ENCODE measurements at places on chromosomes 6 and 20. TPM values are rescaled to one million over a fixed set of nuclear protein-coding genes. Genes with fewer than 3 reads are reported as not detected.

DNA sequence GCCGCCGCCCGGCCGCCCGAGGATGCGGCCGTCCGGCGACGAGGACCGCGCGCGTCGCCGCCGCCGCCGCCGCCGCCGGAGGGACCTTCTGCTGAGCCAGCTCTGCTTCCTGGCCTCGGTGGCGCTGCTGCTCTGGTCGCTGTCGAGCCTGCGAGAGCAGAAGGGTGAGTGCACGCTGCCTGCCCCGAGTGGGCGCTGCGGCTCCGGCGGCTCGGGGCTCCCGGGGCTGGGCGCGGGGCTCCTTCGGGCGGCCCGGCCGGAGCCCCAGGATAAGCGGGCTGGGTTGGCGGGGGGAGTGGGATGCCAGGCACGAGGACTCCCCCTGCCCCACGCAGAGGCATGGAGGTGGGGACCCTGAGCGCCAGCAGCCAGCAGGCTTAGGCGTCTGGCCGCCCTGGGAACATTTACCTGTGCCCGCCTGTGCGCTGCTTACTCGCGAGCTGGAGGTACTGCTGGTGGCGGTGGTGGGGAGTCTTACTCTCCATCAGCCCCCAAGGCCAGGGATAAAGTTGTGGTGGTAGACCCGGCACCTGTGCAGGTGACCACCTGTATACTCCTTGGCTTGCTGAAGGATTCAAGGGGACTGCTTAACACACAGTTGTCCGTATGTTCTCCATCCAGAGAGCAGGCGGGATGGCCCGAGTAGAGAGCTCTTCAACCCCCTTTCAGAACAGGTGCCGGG is 520 bp downstream of the SLC24A3 start:
- no peak for DNase-seq

- DNase-seq, result no peak
Observed at GRCh38 chr6:79506251-79506650, 31.0 kb downstream of the LCA5 start.

- DNase-seq, result no peak
Observed at GRCh38 chr20:25071734-25072133, 10.2 kb downstream of the VSX1 start.

GTSF1L gene
- not detected for total RNA-seq

DNA sequence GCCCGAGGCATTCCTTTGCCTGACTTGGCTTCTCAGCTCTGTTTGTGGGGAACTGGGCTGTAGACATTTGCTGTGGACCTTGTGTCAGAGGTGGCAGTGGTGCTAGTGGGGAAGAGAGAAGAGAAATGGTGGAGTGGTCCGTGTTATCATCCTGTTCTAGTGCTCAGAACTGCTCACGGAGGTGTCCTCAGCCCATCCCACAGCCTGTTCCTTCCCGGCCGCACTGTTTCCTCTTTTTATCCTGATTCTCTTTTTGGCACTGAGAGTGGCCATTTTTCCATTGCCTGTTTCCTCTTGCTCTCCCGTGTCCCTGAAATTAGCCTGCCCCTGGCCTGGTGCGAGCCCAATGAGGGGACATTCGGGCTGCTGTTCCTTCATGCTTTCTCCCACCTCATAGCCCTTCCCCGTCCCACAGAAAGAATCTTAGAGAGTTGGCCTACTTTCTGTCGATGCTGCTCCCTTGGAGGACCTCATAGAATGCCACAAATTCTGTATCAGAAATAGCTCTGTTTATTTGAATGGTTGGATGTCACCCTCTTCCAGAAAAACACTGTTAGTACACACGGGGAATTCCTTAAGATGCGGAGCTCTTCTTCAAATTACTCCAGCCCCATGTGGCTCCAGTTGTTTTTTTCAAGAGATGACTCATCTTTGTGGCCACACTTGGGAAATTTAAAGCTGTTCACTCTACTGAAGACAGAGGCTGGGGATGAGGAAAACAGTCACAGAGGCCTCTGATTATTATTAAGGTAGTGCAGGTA is 26.1 kb downstream of the FARS2 start:
- no peak for DNase-seq

- DNase-seq, result no peak
Observed at GRCh38 chr6:90204327-90205056, 92.2 kb downstream of the BACH2 start.

GNAS-AS1 gene
- 0.11 TPM for total RNA-seq

GRCh38 chr6:17336425-17336824 is 55.3 kb downstream of the RBM24 start:
- DNase-seq, result no peak

DNA sequence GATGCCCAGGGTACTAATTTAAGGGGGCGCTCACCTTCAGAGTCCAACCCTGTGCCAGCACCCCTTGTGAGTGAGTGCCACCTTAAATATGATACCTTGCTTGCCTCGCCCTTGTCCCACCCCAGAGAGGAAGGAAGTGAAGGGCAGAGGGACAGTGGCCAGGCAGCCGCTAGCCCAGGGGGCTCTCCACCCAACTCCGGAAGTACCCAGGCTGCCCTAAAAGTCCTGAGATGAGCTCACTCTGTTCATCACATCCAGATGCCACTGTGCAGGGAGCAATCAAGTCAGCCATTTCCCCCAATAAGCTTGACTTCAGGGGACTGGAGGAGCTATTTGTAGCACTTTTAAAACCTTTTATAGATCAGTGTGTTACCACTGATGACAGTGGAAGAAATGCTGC is 25.0 kb upstream of the STX16 start:
- no peak for DNase-seq

SLC17A3 gene
- total RNA-seq, result not detected

LPIN3 gene
- total RNA-seq, result 2.1 TPM

DNA sequence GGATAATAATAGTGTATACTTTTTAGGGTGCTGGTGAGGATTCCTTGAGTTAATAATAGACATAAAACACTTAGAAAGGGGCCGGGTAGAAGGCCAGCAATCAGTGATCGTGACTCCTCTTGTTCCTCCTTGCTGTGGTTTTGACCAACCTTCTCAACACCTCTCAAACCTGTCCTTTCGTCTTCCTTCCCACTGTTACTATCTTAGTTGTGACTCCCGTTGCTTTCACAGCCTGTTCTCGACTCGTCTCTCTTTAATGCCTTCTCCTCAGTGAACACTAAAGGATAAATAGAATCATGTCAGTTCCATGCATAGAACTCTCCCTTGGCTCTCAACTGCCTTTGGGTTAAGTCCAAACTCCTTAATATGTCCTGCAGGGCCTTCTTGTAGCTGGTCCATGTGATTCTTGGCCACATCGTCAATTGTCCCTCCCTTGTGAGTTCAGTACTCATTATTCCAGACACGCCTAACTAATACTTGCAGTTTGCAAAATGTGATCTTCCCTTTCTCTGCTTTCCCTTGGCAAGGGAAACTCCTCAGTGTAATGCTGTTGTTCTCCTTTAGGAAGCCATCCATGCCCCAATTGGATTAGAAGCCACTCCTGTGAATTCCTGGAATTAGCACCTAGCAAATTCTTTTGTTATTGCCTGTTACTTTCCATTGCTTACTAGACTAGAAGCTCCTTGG is 164.9 kb downstream of the UTRN start:
- DNase-seq, result no peak

FBXO9 gene
- 17.7 TPM for total RNA-seq

AGPAT1 gene
- total RNA-seq, result 8.3 TPM

DNA sequence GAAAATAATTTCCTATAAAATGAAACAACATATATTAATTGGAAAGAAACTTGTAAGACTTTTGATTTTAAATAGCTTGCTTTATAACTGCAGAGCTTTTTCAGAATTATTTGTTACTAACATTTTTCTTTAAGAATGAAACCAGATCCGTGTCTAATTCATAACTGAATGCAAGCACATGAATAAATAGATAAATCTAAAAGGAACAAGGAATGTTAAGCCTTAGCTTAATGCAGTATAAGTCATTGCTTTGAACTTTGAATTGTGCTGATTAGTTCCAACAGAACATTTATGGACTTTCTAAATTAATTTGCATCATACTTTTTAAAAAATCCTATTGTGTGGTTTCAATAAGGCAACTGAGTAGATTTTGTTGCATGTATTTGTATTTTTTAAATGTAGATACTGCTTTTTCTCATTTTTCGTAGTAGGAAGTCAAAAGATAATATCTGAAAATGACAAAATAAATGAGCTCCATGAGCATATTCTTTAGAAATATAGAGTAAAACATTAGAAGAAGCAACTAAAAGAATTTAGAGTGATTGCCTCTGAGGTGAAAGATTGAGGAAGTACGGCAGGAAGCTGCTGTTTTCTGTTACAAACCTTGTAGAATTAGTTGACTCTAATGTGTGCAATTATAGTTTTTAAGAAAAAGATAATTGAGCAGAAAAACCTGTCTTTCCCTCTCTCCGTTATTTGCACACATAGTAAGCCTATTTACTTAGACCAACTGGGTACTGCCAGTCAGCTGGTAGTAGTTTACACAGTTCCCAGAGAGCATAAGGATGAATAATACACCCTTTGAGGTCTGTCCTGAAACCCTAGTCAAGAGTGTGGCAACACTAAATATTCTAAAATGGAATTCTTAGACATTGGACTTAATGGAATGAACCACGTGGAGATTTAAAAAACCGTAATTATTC is 32.6 kb upstream of the SLC35D3 start:
- no peak for DNase-seq

DNA sequence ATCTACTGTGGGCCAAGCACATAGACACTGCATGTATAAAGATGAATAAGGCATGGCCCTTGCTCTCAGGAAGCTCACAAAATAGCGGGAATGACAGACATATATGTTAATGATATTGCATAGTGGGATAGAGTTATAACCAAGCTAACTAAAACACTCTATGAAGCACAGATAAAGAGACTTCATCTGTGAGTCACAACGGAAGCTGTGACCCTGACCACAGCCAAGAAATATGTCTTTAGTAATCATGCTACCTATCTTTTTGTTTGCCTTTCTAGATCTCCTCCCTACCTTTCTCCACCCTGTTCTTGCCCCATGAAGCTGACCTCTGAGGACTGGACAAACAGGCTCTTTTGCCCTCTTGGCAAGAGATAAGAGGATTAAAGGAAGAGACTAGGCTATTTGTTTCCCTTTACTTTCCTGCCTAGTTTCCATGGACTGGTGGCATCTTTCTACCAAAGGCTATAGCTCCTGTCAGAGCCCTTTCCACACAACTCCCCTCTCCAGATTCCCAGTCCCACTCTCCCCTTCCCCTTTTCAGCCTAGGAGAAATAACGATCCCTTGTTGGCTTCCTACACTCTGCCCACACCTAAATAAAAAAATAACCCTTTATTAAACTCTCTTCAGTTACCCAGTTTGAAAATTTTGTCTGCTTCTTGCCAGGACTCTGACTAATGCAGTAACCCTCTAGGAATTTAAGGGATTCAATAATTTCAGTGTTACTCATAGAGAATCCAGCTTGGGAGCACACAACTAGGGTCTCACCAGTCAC is 504.9 kb upstream of the MARCKS start:
- DNase-seq, result no peak

- DNase-seq, result no peak
Observed at GRCh38 chr6:20715135-20715806, 181.0 kb downstream of the CDKAL1 start.

- no peak for DNase-seq
Observed at GRCh38 chr20:17875981-17876385, 92.6 kb downstream of the SNX5 start.

CDK5RAP1 gene
- total RNA-seq, result 28.7 TPM

GRCh38 chr20:63056236-63057170 is 49.7 kb upstream of the BHLHE23 start:
- DNase-seq, result no peak

GRCh38 chr6:20755631-20756030 is 221.4 kb downstream of the CDKAL1 start:
- DNase-seq, result no peak

ARFGAP1 gene
- 52.6 TPM for total RNA-seq

ECHDC1 gene
- total RNA-seq, result 40.3 TPM

DNA sequence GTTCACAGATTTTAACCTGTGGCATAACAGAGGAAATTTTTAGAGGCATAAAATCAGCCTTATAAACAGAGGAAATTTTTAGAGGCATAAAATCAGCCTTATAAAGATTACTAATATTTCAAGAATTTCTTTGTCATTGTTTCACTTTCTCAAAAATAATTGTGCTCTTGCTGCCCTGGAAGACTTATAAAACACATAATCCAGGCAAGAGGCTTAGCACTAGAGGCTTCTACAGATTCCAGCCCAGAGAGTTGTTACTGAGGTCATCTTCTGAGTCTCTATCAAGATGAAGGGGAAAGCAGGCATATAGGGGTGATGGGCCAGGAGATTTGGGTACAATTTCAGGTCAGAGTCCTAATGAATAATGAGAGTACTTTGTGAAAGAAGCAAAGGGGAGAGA is 85.7 kb downstream of the RFPL4B start:
- DNase-seq, result no peak

ARMH2 gene
- total RNA-seq, result not detected

MTFR2 gene
- total RNA-seq, result 4.5 TPM

DNA sequence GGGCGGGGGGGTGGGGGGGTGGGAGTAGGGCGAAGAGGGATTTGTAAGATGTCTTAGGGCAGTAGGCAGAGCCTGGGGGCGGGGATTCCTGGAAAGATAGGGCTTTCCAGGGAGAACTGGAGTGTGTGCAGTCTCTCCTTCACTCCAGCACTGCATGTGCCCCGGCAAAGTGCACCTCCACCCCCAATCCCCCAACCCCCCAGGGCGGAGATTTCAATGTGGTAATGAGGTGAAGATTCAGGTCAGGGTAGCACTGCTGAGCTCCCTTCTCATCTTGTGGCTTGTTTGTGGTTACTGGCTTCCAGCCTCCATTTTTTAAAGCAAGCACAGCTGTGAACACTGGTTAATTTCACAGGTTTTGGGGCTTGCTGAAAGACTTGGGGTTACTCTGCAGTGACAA is 5.9 kb downstream of the TMEM239 start:
- no peak for DNase-seq

ZNF334 gene
- total RNA-seq, result 1.3 TPM

DNA sequence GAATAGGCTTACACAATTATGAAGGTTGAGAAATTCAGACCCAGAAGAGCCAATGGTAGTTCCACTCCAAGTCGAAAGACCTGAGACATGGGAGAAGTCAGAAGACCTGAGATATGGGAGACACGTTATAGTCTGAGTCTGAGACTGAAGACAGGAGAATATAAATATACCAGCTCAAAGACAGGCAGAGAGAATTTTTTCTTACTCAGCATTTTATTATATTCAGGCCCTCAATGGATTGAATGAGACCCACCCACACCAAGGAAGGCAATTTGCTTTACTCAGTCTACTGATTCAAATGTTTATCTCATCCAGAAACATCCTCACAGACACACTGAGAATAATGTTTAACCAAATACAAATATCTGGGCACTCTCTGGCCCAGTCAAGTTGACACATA is 693.5 kb downstream of the HDGFL1 start:
- no peak for DNase-seq

DNA sequence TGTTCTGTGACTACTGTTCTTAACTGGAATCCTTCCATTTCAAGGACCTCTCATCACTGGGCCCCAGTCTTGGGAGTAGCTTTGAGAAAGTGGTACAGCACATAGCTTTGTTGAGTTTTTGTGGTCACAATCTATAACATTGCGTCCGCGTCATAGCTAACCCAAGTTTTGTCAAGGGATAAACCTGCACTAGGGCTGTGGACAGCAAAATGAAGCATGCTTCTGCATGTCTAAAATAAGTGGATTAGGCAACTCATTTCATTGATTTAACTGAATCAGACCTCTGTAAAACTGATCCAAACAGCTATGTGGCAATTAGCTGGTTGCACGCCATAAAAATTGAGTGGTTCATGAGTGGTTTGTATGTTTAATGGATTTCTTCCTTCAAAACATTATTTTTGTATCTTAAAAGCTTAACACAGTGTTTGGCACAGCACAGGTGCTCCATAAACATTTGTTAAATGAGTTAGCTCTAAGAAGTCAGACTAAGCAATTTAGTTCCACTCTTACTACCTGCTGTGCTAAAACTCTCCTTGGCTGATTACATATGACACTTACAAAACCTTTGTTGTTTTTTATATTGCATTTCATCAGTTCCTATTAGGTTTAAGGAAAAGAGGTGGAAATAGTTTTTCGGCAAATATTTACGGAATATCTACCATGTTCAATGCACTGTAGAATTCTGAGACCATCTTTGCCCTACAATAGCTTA is 160.3 kb upstream of the ATXN1 start:
- no peak for DNase-seq

All from pulmonary artery endothelial cell (primary cell).